ENCODE measurements at places on chromosomes 5 and 9. TPM values are rescaled to one million over a fixed set of nuclear protein-coding genes. Genes with fewer than 3 reads are reported as not detected.
A peak's percentile ranks its signal among the peaks of the same experiment; 100 is the strongest.

IRX4 gene
- polyA plus RNA-seq: 0.86 TPM

- DNase-seq: no peak
These were observed 42.8 kb downstream of the BAAT start for GRCh38 chr9:101341958-101342357.

- DNase-seq: no peak
These were observed 232.6 kb downstream of the PRDM9 start for GRCh38 chr5:23740029-23740428.

DNA sequence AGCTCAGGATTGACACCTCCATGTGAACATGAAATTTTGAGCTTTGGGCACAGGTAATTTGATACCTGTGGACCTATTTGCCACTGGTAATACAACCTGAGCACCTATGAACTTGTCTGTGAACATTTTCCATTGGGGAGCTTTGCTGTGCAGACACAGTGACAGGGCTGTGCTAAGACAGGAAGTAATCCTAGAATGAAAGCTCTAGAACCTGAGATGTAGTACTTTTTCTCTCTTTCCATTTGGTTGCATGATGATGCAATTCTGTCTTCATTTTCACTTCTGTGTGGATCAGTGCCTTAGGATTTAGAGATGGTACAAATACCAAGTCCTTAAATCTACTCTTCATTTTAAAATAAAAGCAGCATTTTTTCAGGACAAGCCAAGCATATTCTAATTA lies 216.9 kb downstream of the NR3C1 start:
- no peak for DNase-seq

GRCh38 chr5:40605295-40605958 lies 74.3 kb upstream of the PTGER4 start:
- DNase-seq: no peak

- peak; percentile 77 for DNase-seq
These were observed 80.2 kb upstream of the IER5L start for GRCh38 chr9:129258124-129258822.

MYOZ3 gene
- polyA plus RNA-seq: 6.2 TPM

All from left renal cortex interstitium (tissue), 4 donors.